ENCODE measurements at places on chromosomes 5 and 9.

DNA sequence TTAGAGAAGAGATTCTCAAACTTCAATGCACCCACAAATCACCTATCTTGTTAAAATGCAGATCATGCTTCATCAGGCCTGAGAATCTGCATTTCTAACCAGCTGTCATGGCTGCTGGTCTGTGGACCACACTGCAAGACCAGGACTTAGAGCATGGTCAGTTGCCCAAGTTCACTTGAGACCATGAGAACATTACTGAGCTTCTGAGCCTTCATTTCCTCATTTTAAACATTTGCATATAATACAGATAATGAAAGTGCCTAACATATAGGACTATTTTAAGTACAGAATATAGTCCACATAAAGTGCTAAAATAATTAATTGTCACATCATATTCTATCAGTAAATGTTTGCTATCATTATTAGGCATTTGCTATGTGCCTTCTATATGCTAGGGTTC is 260.8 kb upstream of the TNC start:
- no peak for DNase-seq

DNA sequence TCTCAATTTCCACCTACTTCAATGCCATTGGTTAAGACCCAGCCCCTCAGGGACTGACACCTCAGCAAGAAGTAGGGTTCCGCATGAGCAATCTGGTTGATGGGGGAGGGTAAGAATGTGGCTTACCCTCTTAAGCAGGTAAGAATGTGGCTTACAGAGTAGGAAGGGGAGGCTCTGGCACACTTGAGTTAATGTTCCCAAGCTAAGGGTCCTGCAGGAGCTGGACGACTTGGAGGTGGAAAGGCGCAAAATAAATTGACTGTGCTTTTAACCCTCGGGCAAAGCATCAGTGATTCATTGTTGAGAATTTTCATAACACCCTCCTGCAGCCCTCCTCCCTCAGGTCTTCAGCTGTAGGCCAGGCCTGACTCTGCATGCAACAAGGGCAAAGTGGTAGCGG is 24.9 kb upstream of the ADRA1B start:
- DNase-seq, result no peak

GRCh38 chr5:157324237-157324636 is 58.3 kb downstream of the CYFIP2 start:
- DNase-seq, result no peak

DNA sequence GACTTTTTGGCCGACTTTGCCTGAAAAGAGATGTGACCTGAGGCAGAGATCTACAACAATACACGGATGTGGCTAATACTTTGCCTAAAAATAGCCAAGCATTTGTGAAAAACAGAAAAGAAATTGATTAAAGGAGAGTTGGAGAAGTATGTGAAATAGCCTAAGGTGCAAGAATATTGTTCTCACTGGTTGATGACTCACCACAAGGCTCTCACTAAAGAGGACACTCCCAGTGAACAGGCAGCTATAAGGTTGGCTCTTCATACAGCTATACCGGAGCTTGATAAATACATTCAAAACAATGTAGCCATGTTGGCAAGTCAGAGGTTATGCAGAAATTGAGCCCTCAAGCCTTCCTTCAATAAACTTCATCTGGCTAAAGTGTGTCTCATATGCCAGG is 317.2 kb upstream of the GRAMD2B start:
- no peak for DNase-seq

DNA sequence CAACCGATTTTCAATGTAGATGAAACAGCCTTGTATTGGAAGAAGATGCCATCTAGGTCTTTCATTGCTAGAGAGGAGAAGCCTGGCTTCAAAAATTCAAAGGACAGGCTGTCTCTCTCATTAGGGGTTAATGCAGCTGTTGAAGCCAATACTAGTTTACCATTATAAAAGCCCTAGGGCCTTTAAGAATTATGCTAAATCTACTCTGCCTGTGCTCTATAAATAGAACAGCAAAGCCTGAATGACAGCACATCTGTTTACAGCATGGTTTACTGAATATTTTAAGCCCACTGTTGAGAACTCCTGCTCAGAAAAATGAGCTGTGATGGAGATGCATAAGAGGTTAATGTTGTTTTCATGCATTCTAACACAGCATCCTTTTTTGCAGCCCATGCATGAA is 188.5 kb downstream of the TRIM32 start:
- no peak for DNase-seq

DNA sequence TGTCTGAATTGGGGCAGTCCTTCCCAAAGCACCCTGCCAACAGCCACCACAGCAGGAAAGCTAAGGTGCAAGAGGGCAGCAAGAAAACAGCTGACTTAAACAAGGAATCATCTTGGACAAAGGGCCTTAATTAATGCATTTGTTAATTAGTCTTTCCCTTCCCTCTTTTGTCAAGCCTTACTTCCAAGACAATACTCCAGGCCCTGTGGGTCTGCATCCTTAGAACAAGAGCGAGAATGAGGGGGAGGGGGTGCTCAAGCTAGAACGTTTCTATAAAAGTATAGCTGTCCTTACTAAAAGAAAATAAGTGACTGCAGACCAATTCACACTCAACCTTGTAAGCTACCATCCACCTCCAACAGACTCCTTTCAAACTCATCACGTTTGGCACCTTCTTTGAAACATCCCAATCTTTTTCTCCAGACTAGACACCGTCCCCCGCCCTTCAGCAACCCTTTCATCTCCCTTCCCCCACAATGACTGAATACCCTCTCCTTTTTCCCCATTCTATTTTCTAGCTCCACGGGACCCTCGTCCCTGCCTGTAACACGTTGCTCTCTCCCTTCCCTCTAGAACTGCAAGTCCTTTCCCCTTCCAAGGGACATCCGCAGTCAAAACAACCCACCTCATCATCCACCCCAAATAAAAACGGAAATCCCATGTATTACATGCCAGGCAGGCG is 85.7 kb upstream of the RNF38 start:
- no peak for DNase-seq

DNA sequence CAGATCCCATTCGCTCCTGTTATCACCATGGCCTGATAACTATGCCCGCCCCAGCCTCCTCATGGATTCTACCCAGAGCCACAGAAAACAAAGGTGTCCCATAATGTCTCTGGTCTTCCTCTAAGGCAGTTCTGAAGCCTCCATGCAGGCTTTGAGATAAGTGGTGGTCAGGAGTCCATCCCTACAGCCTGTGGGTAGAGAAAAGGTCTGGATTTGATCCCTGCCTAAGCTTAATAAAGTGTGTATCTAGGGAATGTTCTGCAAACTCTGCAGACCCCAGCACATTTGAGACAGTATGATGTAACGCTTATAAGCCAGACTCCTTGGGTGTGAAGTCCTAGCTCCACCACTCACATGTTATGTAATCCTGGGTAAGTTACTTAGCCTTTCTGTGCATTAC is 187.3 kb downstream of the MAPKAP1 start:
- no peak for DNase-seq

DNA sequence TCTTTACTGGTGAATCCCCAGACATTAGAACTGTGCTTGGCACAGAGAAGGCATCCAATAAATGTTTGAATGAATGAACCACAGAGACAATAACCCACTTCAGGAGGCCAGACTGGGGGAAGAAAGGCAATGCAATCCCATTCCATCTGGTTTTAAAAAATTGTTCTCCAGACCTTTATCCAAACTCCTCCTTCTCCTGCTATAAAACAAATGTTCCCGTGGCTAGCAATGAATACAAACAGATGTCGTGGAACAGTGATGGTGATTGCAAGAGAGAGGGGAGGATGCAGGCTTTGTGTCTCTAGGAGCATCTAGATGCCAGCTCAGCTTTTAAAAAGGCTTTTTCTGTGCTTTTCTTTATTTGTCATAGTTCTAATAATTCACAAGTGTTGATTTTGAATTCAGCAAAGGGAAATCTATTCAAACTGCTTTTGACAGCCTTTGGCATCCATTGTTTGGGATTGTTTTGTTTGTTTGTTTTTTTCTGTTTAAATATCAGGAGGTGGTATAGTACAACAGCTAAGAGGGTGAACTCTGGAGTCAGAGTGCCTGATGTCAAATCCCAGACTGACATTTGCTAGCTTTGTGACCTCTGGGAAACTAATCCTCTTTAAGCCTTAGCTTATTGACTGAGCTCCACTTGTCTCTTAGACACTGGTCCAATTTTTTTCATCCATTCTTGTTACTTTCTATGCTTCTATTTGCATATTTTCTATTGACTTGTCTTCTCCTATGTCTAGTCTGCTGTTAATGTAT is 59.1 kb downstream of the TNFSF15 start:
- no peak for DNase-seq

GRCh38 chr9:109781086-109781485 is 1.1 kb downstream of the PALM2AKAP2 start:
- DNase-seq, result no peak

GRCh38 chr5:13234-13633 is 78.7 kb upstream of the PLEKHG4B start:
- no peak for DNase-seq

GRCh38 chr9:91177661-91178280 is 183.9 kb downstream of the AUH start:
- no peak for DNase-seq

DNA sequence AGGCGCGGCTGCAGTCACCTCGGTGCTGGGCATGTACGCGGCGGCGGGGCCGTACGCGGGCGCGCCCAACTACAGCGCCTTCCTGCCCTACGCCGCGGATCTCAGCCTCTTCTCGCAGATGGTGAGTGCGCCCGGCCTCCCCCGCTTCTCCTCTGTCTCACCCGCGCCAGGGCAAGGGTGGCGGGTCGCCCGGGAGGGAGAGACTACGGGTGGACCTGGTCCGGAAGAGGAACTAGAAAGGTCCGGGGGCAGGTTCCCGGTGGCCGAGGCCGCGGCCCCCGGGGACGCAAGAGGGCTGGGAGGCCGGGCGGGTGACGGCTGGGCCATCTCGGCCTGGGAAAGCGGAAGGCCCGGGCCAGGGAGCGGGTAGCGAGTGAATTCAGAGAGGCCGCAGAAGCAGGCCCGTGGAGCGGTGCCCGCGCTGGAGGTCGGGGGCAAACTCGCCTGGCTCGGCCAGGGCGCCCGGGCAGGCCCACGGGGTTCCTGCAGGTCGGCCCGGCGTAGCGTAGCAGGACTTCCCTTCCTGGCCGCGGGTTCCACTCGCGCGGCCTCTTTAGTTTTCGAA is 711 bp downstream of the IRX1 start:
- DNase-seq, result no peak

GRCh38 chr5:113125371-113125770 is 148.8 kb downstream of the DCP2 start:
- DNase-seq, result no peak

DNA sequence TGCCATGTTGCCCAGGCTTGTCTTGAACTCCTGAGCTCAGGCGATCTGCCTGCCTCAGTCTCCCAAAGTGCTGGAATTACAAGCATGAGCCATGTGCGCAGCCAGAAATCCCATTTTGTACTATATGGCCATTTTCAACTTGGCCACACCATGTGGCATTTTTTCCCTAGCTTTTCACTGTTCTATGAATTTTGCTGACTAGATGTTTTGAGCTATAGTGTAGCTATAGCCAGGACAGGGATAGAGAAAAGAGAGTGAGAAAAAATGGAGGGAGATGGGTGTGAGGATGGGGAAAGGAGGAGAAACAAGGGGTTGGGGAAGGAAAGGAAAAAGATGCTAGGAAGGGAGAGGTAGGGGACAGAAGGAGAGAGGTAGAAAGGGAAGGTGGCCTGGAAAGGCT is 46.4 kb downstream of the DMXL1 start:
- no peak for DNase-seq

DNA sequence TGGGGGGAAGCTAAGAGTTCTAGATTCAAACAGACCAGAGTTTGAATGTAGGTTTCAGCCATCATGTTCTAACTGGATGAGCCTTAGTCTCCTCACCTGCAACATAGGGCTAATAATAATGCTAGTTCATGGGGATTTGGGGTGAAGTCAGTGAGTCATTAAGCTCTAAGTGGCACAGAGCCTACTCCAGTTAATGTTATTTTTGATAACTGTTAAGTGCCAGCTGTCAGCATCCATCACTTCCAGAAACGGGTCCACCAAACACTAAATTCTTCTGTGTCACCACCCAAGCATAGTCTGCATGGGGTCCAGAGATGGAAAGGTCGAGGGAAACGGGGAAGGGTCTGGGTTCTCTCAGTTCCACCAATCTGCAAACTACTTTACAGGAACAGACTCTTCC is 1.8 kb upstream of the TSC1 start:
- no peak for DNase-seq

GRCh38 chr5:71887680-71888079 is 168.6 kb downstream of the CARTPT start:
- DNase-seq, result no peak

GRCh38 chr5:68088302-68088701 is 127.3 kb upstream of the PIK3R1 start:
- DNase-seq, result no peak

- peak; percentile 7 for DNase-seq
Observed at GRCh38 chr5:67165526-67166459, 30.8 kb downstream of the CD180 start.

DNA sequence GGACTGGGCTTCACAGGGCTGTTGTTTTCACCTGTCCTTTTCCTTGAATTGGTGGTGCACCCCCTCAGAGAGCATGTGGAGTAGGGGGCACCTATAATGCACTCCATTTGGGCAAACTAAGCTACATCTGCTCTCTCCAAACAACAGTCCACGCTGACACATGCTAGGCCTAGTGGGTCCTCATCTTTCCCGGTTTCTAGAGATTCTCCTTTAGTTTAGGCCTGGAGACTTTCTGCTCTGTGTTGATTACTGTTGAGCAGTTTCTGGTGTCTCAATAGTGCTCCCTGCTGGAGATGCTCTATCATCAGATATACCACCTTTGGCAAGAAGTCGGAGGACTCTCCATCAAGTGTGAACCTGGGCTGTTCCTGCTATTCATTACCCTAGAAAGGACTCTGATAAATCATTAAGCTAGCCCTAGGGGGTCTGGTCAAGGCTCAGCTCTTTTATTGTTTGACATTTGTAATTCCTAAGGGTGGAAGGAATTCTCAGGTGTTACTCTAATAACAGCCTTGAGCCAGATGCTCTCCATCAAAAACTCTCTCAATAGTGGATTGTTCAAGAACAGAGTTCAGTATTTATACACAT is 64.0 kb upstream of the FYB1 start:
- no peak for DNase-seq

- DNase-seq, result no peak
Observed at GRCh38 chr9:113221800-113222481, 597 bp downstream of the SLC31A1 start.

GRCh38 chr5:170283296-170283695 is 14.3 kb downstream of the LCP2 start:
- no peak for DNase-seq

DNA sequence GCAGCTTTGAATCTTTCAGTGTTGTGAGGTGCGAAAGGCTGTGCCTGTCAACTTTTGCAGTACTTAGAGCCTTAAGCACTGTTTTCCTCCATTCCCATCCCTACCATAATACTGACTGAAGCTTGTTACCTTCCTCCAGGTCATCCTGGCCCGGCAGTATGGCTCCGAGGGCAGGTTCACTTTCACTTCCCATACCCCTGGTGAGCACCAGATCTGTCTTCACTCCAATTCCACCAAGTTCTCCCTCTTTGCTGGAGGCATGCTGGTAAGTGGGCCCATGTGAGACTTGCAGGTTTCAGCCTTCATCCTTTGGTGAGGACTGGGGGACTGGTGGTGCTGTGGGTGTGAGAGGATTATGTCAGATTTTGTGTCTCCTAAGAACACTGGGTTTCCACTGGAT is 1.5 kb downstream of the TMED9 start:
- DNase-seq, result no peak
